NCI-H2107 (cell line): ENCODE measurements at places on chromosomes 1 and 21.
A peak's percentile ranks its signal among the peaks of the same experiment; 100 is the strongest.

GRCh38 chr1:14339288-14339687 is 259.2 kb upstream of the KAZN start:
- no peak for DNase-seq

GRCh38 chr1:40422630-40423263 is 27.5 kb upstream of the ZFP69B start:
- no peak for DNase-seq

GRCh38 chr1:247293047-247293446 is 37.2 kb downstream of the VN1R5 start:
- no peak for DNase-seq

DNA sequence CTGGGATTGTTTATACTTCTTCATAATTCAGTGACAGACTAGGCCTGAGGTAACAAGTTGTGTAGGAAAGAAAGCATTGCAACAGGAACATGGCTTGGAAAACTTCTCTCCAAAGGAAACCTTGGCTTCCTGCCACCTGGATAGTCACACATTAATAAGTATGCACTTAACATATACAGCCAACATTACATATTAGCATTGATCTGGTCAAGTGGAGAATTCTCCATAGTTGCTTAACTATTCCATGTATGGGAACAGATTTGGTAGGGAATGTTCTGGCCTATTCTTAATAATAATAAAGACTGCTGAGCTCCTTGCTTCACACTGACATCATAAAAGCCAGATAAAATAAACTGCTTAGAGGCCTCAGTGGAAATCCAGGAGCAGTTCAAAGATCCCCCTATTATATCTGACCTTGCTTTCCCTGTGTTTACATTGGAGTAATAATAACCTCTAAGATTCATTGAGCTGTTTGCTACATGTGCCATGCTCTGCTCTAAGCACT is 27.2 kb upstream of the NFIA start:
- DNase-seq = no peak

- DNase-seq = no peak
Measured at GRCh38 chr21:41562101-41563000, 54.4 kb upstream of the TMPRSS2 start.

DNA sequence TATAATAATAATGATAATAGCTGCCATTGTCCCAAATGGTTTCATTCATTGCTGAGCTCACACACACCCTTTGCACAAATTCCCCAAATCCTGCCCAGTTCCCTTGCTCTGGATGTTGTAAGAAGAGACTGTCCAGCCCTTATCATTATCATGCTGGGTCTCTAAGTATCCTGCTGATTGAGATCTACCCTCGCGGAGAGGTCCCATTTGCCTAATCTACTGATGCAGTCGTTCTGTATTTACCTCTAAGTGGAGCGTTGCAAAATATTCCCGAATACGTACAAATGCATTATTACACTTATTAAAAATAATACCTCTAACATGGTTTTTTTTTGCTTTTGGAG is 51.2 kb downstream of the TNFRSF8 start:
- DNase-seq = no peak

DNA sequence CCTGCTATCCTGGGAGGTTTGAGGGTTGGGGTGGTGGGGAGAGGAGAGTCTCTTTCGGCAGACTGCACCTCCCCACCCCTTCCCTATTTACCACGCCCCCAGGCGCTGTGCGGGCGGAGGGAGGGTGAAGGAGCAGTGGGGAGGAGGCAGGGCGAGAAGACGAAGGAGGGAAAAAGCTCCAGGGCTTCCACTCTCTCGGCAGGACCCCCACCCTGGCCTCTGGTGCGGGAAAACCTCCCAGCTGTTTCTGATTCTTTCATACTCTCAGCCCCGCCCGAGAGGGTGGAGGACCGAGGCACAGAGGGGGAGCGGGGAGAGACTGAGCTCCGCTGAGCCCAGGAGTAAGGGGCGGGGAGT is 866 bp upstream of the WNT2B start:
- DNase-seq = no peak

DNA sequence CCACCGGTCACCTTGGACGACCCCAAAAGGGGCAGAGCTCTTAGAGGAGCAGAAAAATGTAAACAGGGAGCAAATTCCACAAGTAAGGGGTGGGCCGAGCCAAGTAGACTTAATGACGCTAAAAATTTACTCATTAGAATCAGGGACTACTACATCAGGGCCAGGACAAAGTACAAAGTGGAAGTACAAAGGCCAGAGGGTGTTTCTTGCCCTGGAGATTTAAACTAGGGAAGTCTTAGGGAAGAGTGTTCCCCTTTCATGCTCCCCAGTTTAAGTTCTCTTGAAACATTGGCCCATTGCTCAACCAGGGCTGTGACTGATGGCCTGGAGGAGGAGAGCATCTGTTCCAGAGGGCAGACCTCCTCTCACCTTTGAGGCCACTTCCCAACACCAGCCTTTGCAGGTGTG is 48.6 kb downstream of the BACH1 start:
- no peak for DNase-seq

DNA sequence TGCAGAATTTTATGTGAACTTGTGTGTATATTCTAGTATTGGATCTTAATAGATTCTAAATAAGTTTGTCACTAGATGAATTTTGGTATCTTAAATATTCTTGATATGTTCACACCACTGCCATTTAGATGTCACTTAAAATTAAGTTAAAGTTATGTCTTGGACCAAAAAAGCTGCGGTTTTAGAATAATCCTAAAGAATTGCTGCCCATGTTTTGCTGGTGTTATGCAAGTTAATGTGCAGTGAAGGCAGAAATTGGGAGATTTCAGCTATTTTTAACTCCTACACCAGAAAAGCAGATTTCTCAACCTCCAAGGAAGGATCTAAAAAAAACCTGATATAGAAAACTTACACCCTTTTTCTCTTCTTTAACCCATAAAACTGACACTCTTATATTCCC is 757 bp downstream of the ACADM start:
- no peak for DNase-seq

DNA sequence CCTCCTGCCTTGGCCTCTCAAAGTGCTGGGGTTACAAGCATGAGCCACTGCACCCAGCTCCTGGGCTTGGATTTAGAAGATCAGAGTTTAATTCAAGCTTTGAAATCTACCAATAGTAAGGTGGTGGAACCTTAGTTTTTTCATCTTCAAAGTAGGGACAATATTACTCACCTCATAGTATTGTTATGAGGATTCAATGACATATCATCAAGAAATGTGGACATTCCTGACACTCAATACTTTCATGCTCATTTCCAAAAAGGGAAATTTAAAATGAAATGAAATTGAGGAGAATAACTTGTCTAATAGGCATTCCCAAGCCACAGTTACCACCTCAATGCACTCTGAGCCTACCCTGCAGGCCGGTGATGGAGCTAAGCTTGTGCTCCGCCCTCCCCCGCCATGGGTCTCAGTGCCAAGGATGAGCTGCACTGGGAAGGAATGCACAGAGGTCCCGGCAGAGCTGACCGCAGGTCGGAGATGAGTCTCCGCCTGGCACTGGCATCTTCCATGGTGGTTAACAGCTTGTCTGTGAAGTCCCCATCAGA is 56.5 kb upstream of the BCAR3 start:
- DNase-seq = no peak

GRCh38 chr1:153312570-153313186 is at the start of gene PGLYRP3:
TSS of gene PGLYRP3 (minus strand) at chr1:153312952. CDS start at chr1:153310665, 2,287 bp downstream.
- peak; percentile 59 for DNase-seq

GRCh38 chr1:151993734-151994496 is at the start of gene S100A10:
TSS of gene S100A10 (minus strand) at chr1:151993859. CDS start at chr1:151986230, 7,629 bp downstream.
- DNase-seq = no peak

- no peak for DNase-seq
Measured at GRCh38 chr1:185720633-185721272, 13.4 kb upstream of the HMCN1 start.

GRCh38 chr1:176691251-176692228 is 228.6 kb downstream of the PAPPA2 start:
- peak; percentile 43 for DNase-seq

DNA sequence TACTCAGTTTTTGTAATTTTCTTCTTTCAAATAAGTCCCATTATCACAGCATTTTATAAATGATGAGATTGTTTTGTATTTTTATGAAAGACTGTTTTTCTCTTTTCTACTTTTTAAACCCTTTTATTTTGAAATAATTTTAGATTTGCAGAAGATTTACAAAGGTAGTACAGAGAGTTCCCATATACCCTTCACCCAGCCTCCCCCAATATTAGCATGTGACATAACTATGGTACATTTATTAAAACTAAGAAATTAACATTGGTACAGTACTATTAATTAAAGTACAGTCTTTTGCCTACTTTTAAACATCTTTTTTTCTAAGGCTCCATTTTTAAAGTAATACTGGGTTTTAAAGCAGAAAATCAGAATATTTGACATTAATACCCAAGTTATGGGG is 35.6 kb upstream of the LAMC2 start:
- no peak for DNase-seq

- DNase-seq = peak; percentile 14
Measured at GRCh38 chr1:149884433-149885338, 14.7 kb upstream of the BOLA1 start.

DNA sequence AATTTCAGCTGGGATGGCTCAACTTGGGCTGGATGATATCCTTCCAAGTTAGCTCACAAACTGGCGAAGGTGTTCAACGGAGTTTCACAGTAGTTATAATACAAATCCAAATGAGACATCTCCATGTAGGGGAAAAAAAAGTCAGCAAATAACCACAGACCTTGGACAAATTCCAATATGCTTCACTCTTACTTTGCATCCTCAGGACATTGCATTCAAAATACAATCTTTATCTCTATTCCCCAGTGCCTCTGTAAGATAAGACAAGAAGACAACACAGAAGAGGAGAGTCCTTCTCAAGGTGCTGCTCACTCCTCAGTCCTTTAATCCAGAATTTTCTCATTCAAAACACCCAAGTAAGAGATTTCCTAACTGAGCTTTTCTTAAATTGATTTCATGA is 1797.7 kb downstream of the MRPL39 start:
- no peak for DNase-seq

GRCh38 chr1:221987860-221988520 is 246.1 kb upstream of the DUSP10 start:
- no peak for DNase-seq

GRCh38 chr1:214271174-214271858 is 9.6 kb upstream of the SMYD2 start:
- no peak for DNase-seq
